ENCODE measurements at places on chromosomes 13 and 19.
A peak's percentile ranks its signal among the peaks of the same experiment; 100 is the strongest.

GRCh38 chr13:48506092-48506701 is 26.7 kb downstream of the RCBTB2 start:
- DNase-seq, result no peak

DNA sequence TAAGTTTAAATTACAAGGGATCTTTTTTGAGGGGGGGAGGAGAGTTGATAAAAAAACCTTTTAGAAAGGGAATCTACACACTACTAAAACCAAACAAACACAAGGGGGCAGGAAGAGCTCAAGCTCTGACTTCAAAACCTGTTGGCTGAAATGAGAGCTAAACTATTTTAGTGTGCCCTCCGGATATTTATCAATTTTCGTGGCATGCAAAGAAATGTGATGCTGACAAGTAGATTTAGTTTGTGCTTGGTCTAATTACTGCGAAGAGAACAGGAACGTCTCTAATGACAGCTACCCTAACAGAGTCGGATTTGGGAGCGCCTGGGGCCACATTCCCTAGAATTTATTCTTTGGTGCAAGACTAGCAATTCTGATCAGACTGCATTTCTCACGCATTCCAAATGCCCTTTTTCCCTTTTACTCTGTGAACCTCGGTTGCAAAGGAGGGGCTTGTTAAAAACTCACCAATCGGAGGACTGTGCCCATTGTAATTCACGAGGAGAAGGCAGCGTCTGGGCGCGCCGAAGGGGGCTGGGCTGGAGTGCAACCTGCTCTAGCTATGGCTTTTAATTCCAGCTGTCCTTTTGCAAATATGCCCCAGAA is 802 bp upstream of the FREM2 start:
- no peak for DNase-seq

DNA sequence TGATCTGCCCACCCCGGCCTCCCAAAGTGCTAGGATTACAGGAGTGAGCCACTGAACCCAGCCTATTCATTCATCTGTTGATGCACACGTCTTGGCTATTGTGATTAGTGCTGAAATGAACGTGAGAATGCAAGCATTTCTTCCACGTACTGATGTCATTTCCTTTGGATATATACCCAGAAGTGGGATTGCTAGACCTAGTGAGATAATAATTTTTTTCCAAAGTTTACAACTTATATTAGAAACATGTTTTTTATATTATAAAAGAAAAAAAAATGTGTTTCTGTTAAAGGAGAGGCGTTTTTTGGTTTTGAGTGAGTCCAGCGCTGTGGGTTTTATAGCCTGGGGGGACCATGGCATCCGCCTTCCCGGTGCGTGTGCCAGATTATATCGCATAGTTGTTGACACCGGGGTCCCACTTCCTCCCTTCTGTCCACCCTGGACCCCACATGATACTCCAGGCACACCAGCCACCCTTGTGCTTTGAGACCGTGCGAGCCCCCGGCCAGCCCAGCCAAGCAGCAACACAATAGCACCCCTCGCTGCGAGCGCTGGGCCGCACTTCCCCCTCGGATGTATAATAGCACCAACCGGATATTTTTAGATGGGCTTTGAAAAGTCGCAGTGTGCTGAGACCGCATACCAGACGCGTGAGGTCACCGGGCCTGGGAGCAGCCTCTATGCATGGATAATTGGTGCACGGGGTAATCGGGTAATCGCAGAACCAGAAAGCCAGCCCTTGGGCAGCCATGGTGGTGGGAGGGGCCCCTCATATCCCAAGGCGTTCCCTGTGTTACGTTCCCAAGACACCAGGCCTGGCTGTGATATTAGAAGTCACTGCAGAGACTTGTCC is 59.6 kb downstream of the MYO9B start:
- peak; percentile 91 for DNase-seq

DNA sequence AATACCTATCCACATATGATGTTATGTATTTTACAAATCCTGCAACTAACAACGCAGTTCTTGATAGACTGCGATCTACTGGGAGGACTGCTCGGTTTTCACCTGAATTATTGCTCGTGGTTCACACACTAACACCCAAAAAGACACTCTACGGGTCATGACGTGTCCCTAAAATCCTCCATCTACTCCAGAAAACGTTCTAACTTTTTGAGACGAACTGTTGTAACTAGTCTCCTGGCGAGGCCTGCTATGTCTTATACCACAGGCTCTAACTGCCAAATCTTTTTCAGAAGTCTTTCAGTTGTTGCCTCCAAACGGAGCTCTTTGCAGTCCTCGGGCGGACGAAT is 108.2 kb downstream of the KCNRG start:
- no peak for DNase-seq

DNA sequence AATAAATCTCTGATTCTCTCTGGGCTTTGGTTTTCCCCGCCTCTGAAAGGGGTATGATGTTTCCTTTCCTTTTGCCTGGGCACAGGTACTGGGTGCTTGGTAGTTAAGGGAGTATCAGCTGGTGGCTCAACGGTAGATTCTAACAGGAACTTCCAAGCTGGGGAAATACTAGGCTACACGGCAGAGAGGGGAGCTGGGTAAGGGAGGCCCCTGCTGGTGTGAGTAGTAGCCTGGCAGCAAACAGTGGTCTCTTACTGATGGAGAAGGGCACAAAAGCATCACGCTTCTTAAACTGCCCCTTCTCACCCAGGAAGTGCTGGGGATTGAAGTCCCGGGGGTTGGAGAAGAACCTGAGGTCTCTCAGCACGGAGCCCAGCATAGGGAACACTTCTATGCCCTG is 26.9 kb upstream of the CYP2A7 start:
- DNase-seq, result no peak

DNA sequence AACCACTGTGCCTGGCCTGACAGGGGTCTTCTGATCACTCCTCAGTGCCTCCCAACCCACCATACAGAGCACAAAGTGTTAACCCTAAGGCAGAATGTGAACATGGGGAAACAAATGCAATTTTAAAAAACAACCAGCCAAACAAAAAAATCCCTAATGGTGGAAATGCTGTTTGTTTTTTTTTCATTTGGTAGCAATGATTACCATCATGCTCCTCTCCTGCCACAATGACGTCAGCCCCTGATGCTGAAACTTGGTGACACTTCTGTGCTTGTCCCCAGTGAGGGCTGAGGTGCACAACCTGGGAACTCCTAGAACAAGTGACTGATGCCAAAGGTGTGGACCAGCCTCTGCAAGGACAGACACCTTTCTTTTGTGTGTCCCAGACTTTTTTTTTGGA is 4.0 kb upstream of the TSPAN16 start:
- no peak for DNase-seq

GRCh38 chr13:63421123-63421522 is 2005.5 kb upstream of the PCDH20 start:
- DNase-seq, result no peak

DNA sequence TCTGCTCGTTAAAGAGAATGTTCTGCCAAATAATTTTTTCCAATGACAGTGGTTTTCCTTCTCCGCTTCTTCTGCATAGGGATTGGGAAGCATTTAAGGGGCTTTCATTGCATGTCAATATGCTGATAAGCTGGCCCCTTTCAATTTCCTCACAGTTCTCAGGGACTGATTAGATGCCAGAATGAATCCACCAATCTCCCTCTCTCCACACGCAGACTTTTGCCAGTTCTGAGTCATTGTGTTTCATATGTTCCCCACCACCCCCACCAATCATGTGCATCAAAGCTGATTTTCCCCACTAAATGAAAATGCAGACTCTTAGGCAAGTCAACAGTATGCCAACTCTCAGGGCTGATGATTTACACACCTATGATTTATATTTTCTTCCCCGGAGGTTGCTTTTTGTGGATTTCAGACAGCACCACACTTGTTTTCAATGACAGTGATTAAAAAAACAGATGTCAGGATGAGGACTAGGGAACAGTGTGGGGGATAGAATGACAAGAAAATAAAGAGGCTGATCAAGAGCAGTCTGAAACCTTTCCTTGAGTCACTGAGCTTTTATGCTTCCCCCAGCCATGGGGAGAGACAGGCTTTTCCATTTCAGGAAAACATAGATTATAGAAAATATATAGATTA is 47.9 kb upstream of the C13orf42 start:
- DNase-seq, result no peak

- DNase-seq, result no peak
Observed at GRCh38 chr13:110045202-110045601, 258.8 kb upstream of the IRS2 start.

GRCh38 chr19:2550431-2551171 is 74.7 kb downstream of the GADD45B start:
- no peak for DNase-seq

- no peak for DNase-seq
Observed at GRCh38 chr19:46016426-46017094, 6.3 kb downstream of the PGLYRP1 start.

DNA sequence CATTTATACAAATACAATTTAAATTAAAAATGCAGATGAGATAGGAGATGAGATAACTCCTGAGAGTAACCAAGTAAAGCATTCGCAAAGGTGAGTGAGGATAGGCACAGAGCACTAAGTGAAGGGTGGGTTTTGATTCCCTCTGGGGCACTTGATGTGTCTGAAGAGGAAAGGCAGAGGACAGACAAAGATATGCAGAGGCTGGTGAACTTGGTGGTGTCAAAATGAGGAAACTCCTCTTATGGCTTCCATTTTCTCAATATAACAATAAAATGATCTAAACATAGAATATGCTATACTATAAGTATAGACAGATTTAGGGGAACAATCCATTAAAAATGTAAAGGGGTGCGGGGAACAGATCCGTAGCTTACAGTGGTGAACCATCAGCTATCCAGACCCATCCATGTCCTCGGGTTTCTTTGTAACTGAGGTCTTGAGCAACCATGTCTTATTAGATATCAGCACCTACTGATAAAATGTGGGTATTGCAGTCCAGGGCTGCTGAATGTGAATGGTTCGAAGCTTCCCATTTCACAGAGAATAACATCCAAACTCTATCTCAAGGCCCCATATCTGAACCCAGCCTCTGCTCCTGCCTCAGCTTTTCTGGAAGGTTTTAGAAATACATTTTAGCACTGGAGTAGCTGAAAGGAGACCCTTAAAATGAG is 73.9 kb upstream of the SLC10A2 start:
- no peak for DNase-seq

- no peak for DNase-seq
Observed at GRCh38 chr13:48896312-48896711, 79.4 kb upstream of the FNDC3A start.

- no peak for DNase-seq
Observed at GRCh38 chr19:10293637-10294367, 4.0 kb downstream of the ICAM5 start.

DNA sequence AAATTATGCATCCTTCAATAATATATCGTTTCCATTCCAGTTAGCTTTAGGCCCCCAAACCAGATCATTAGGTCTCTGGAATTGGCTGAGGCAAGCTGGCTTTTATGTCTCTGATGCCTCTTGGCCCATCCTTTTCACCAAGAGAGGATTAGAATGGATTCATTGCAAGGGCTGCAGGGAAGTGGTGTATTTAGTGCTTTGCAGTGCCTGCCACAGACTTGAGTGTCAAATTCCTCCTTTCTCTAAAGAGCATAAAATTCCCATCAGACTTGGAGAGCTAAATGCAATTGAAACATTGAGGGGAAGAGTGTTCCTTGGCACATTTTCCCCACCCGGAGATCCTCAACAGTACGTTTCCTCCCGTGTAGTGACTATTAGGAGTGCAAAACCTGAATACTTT is 302.6 kb downstream of the ATP8A2 start:
- DNase-seq, result no peak

DNA sequence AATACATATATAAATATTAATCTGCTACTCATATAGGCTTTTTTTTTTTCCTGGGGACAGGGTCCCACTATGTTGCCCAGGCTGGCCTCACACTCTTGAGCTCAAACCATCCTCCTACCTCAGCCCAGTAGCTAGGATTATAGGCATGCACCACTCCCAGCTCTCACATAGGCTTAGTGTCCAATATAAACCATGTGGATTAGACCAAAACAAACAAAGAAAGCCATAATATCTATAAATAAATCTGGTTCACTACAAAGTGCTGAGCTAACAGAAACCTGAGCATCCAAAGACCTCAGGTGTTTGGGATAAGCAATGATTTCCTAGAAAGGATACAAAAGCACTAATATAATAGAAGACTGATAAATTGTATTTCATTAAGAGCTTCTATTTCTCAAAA is 26.0 kb downstream of the TBC1D4 start:
- no peak for DNase-seq

GRCh38 chr19:7925171-7925851 is 624 bp downstream of the CTXN1 start:
- no peak for DNase-seq

DNA sequence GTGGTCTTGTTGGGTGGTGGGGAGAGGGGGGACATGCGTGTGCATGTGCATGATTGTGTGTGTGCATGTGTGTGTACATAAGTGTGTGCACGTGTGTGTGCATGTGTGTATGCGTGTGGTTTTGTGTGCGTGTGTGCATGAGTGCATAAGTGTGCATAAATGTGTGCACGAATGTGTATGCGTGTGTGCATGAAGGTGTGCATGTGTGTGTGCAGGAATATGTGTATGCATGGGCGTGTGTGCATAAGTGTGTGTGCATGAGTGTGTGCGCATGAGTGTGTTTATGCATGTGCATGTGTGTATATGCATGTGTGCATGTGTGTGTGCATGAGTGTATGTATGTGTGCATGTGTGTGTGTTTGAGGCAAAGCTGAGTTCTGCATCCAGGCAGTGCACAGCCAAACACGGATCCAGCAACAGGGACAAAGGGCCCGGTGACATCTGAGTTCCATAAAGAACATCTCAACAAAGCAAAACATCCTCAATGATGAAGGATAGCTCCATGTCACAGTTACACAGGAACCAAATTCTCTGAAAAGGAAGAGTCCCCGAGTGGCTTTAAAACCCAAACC is 86.0 kb upstream of the FARP1 start:
- DNase-seq, result no peak

GRCh38 chr19:1491849-1492170 is 829 bp downstream of the REEP6 start:
- no peak for DNase-seq

GRCh38 chr13:108402850-108403249 is 133.3 kb downstream of the TNFSF13B start:
- no peak for DNase-seq

GRCh38 chr19:51002542-51003311 is 1.3 kb upstream of the KLK8 start:
- no peak for DNase-seq

DNA sequence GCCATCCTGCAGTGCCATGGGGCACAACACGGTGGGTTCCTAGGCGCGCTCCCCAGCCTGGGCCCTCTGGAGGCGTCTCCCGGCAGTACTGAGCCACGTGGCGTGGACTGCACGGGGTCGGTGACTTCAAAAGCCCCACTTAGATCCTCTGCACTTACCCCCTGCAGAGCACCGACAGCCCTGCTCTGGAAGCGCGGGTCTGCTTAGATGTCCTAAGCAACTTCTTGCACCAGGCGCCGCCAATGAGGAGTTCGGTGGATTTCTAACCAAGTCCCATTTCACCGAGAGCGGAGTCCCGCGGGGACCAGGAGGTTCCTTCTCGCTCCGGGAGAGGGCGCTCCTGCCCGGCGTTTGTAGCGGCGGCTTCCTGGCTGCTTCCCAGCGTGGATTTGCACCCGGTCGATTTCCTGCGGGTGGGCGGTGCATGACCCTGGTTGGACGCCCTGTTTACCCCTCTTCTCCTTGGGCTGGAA is 25.2 kb upstream of the ZNF845 start:
- no peak for DNase-seq

GRCh38 chr13:30375265-30375835 is 46.9 kb upstream of the UBE2L5 start:
- no peak for DNase-seq

- no peak for DNase-seq
Observed at GRCh38 chr13:101545521-101545920, 93.0 kb downstream of the ITGBL1 start.

Data from GM04503 (cell line).